ENCODE measurements at places on chromosomes 16 and 17. TPM values are rescaled to one million over a fixed set of nuclear protein-coding genes. Genes with fewer than 3 reads are reported as not detected.

Gene FA2H
- not detected for total RNA-seq

Gene ASB16
- total RNA-seq = 0.18 TPM

Gene DPEP2
- total RNA-seq = 2.9 TPM

Gene ALOXE3
- total RNA-seq = not detected

Gene NPIPA2
- 4.1 TPM for total RNA-seq

Gene SHCBP1
- total RNA-seq = 37.0 TPM

Gene CEMP1
- total RNA-seq = not detected

Gene CENPT
- 40.4 TPM for total RNA-seq

Gene ARL5C
- not detected for total RNA-seq

Gene TMEM235
- not detected for total RNA-seq

Gene PRAC2
- total RNA-seq = not detected

Data from activated CD8-positive, alpha-beta T cell treated with anti-CD3 and anti-CD28 coated beads for 36 hours (primary cell).